ENCODE measurements at places on chromosomes 12 and 14.

- DNase-seq = no peak
Measured at GRCh38 chr14:55141825-55142224, 12.8 kb downstream of the LGALS3 start.

DNA sequence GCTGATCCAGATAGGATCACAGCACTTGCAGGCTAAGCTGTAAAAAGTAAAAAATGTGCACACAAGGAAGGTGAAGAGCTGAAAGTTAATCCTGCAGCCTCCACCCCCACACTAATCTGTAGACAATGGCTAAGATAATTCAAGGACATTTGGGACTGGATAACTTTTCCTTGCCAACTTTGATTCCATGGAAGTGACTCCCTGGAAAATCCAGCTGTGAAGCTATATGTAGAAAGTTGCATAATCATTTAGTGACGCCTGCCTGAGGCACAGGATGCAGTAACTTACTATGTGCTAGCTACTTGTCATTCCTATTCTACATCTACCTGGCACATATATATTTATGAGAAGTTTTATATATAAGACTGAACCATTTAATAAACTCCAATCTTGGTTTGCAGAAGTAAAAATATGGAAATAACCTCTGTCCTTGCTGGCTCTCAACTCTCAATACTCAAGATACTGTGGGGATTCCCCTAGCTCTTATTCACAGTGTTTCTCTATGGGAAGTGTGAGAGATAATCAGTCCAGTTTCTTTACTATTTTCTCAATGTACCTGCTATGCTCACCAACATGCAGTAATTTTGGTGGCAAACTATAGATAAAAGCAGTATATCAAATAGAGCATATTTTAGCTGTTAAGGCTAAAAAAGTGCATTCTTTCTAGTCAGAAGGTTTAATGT, 14.8 kb downstream of the LDHB start:
- no peak for DNase-seq

GRCh38 chr12:54592316-54592715, 3.9 kb upstream of the PPP1R1A start:
- no peak for DNase-seq

DNA sequence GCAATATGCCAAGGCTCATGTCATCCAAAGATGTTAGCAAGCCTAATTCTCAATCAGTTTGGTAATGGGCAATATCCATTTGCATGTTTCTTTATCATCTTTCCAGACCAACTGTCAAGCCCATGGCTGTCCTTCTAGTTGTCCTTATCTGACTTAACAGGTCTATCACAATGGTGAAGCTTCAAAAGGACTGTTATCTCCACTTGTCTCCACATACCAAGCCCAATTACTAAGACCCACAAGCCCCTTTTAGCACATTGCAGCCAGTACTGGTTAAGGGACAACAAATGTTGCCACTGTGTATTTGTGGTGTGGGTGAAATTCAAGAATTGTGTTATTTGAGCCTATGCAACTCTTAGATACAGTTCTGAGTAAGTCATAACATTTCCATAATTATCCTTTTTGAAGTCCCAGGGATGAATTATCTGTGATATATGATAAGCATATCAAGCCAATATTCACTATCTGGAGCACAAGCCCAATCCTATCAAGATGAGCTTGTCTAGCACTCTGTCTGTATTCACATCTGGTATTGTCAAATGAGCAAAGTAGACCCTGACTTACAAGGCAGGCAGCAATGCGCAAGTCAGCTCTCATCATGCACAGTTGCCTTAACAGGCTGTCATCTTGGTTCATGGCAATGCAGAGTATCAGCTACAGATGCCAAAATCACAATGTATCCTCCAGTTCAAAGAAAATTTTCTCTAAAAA, 19.3 kb upstream of the ST8SIA1 start:
- no peak for DNase-seq
